CD8-positive, alpha-beta T cell (primary cell): ENCODE measurements at places on chromosomes 6 and 20.
A peak's percentile ranks its signal among the peaks of the same experiment; 100 is the strongest.

GRCh38 chr20:52311209-52311794 lies 119.7 kb upstream of the ZFP64 start:
- DNase-seq, result no peak

DNA sequence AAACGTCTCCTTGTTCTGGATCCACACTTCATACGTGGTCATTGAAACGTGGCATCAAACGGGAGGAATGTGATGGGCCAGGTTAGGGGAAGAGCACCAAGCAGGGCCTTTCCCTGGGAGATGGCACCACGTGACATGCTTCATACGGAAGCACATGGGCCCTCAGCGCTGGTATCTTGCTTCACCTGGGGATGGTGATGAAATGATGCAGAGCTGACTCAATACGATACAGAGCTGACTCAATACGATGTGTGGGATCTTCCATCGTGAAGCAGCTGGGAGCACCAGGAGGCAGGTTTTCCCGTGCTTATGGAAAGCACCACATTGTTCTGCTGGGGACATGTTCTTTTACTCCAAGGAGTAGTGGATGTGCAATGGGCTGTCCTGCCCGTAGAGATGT lies 22.5 kb upstream of the TAGAP start:
- no peak for DNase-seq

- DNase-seq, result no peak
These were observed 411.8 kb downstream of the CDKAL1 start for GRCh38 chr6:20946022-20946421.

DNA sequence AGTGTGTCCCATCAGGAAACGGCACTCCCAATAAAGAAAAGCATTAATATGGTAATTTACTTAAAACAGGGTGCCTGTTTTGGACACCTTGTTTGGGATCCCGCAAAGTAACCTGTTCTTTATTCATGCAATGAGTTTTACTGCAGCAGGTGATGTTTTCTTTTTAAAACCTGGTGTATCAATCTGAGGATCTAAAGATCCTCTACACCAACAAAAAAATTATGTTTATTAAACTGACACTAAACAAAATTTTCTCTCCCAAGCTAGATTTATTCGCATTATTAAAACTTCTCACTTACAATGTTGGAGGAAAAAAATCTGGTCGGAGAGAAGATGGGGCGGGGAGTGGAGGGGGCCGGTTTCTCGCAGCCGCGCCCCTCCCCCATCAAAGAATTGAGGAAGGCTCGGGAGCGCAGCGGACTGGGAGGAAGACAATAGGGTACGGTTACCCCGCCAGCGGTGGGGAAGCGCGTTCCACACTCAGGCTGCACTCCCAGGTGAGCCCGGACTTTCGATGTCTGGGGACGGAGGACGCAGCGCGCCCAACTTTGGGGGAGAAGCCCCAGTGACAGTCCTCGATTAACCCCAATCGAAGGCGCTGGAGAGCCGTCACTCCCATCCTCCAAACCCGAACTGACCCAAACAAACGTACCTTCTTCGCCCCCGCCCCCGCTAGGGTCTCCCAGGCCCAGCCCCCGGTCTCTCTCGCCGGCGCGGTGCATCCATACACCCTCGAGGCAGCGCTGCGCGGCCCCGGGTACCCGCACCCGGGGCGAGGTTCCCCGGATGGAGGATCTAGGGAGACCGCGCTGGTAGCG lies 1.3 kb downstream of the CD24 start:
- DNase-seq, result no peak

DNA sequence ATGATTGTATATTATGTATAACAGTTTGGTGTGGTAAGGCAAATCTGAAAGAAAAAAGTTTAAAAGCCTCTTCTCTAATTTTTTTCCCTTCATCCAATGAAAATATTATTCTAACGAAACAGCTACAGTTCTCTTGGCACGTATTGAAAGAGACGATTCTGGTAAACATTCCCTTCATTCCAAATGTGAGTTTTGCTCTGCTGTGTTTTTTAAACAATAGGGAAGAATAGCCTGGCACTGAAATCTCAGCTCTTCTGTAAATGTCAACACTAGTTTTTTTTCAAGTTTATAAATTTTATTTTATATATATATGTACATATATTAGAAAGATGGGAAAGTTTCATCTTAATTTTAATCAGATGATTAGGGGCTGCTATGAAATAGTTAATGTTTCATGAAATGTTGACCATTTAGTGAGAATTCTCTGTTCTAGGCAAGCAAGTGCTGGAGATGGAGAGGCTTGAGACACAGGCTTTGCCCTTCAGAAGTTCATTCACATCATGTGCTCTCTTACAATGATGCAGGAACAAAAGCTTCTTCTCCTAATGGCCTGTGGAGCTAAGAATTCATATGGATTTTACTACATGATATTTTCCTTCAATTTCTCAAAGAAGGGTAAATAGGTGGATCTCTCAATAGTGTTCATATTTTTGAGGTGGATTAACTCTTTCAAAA lies 4.1 kb downstream of the PAQR8 start:
- no peak for DNase-seq

- no peak for DNase-seq
These were observed 83.5 kb upstream of the PLEKHG1 start for GRCh38 chr6:150516199-150516598.

DNA sequence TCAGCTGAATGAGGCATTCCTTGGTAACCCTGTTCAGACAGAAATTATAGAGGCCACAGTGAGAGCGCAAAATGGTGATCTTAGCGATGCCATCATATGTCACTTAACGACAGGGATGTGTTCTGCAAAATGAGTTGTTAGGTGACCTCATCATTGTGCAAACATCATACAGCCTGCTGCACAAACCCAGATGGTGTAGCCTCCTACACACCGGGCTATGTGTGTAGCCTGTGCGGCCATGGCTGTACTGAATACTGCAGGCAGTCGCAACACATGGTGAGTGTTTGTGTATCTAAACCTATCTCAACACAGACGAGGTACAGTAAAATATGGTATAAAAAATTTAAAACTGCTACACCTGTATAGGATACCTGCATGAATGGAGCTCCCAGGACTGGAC lies 234.1 kb upstream of the PMEPA1 start:
- no peak for DNase-seq

- DNase-seq, result no peak
These were observed 48.2 kb upstream of the MLN start for GRCh38 chr6:33851959-33852358.

DNA sequence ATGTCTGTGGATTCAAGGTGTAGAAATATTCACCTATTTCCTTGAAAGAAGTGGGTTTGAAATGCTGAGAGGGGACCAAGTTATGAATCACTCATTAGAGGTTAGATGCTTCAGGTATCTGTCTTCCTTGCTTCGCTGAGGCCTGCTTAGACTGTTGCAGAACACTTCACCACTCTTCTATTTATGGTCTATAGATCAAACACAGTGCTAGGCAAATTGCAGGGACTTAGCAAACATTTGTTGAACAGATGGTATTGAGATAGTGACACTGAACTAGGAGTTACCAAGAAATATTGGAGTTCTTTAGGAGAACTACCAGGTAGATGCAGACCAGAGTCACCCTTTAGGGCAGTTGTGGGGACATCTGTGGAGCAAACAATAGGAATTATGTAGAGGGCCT lies 123.8 kb downstream of the RFPL4B start:
- DNase-seq, result no peak

GRCh38 chr20:22471156-22471836 lies 113.1 kb downstream of the FOXA2 start:
- no peak for DNase-seq

- no peak for DNase-seq
These were observed 98.6 kb upstream of the MRPS10 start for GRCh38 chr6:42315991-42316970.

DNA sequence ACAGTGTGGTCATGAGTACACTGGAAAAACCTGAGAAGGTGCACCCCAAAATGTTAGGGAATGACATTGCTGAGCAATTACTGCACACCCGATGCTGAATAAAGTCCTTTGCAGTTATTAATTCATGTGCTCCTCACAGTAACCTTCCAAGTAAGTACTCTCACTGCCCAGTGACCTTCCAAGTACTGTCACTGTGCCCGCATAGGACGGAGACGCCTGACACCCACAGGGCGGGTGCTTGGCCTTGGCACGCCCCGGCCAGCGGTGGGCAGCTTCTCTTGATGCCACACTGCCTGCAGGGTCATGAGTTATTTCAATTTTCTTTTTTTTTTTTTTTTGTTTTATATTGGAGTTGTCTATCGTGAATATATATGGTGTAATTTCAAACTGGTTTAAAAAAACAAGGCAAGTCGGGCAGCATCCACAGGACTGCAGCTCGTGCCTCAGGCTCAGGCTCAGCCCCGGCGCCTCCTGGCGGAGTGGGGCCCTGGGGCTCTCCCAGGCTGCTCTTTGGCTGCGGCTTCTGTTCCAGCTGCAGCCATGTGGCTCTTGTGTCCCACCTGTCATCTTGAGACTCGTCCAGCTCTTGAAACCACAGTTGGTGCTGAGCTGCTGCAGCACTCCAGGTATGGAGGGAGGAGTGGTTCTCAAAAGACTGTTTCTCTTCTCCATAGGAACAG lies 27.0 kb downstream of the PNLDC1 start:
- no peak for DNase-seq

- DNase-seq, result no peak
These were observed 60.8 kb downstream of the MOCS1 start for GRCh38 chr6:39873439-39873838.

DNA sequence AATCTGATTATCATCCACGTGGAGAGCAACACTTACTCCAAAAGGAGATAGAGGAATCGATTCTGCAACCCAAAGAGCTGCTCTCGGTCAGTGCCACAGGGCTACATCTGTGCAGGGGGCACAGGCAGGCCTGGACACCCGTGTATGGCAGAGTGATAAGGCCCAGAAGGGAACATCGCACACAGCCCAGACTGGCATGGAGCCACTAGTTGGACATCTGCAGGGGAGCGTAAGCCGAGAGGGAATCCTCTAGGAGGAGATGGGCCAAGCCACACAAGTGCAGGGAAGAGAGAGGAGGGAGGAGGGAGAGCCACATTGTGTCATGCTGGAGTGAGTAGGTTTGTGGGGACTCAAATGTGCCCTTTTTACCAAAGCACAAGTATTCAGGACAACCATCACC lies 50.4 kb upstream of the ENTPD6 start:
- no peak for DNase-seq

DNA sequence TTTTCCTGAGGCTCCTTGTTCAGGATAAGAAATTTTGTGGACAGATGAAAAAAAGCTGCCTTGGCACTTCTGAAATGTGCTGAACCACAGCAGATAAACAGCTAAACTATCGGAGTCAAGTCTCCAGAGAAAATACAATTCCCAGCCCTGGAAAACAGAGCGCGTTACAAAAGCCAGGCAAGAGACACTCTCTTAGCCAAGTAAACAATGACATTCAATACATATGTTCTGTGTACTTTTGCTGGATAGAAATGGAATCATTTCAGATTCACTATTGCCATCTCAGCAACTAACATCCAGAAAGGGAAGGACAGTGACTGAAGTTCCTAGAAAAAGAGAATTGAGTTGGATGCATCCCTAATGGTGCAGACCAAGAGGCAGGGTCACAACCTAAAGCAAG lies 196.8 kb upstream of the NRSN1 start:
- DNase-seq, result no peak

- no peak for DNase-seq
These were observed 4.6 kb downstream of the THBS2 start for GRCh38 chr6:169249057-169249456.

- DNase-seq, result peak; percentile 75
These were observed 60.7 kb downstream of the TNFAIP3 start for GRCh38 chr6:137927777-137928218.

- no peak for DNase-seq
These were observed 376.1 kb downstream of the UTRN start for GRCh38 chr6:144661116-144661806.

DNA sequence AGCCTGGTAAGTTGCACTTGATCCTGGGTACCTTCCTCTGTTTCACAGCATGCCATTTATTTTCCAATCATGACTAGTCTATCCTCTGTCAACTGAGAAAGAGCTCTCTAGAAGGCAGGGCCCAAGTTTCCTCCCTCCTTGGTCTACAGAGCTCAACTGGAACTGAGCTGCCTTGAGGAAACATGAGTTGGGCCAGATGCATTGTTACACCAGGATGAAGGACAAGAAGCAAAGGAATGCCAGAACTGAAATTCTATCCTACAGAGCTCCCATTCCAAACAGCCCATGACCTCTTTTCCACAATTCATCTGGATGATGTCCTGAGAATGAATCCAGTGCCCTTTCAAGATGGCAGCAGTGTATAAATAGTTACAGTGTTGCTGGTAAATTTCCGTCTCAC lies 66.7 kb upstream of the E2F3 start:
- DNase-seq, result no peak

DNA sequence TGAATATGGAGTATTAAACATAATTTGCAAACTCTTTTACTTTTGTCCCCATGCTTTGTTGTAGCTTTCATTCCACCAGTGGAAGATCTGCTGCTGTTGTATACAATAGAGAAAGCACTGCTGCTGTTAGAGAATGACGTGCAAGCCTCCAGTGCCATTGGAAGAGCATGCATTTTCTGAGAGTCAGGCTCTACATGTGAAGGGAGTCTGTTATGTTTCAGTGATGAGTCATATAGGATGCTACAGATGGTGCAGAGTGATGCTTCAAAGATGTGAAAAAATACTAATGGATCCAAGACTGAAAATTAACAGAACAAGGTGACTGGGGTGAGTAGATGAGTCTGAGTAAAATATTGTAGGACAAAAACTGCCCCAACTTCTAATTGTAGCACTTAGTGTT lies 22.4 kb upstream of the BACH2 start:
- no peak for DNase-seq

GRCh38 chr6:43922426-43923375 lies 152.7 kb downstream of the VEGFA start:
- DNase-seq, result no peak

- no peak for DNase-seq
These were observed 402.6 kb downstream of the BCKDHB start for GRCh38 chr6:80508885-80509630.

- no peak for DNase-seq
These were observed 25.6 kb downstream of the HLA-G start for GRCh38 chr6:29853245-29853644.

GRCh38 chr6:78947962-78948361 lies 80.6 kb downstream of the IRAK1BP1 start:
- no peak for DNase-seq
